NCI-H1930 (cell line): ENCODE measurements at places on chromosomes 7 and 10.

- peak; percentile 9 for DNase-seq
Observed at GRCh38 chr7:134368851-134369544, 52.3 kb upstream of the SLC35B4 start.

GRCh38 chr7:41002741-41003610 is 699.9 kb downstream of the INHBA start:
- peak; percentile 39 for DNase-seq

DNA sequence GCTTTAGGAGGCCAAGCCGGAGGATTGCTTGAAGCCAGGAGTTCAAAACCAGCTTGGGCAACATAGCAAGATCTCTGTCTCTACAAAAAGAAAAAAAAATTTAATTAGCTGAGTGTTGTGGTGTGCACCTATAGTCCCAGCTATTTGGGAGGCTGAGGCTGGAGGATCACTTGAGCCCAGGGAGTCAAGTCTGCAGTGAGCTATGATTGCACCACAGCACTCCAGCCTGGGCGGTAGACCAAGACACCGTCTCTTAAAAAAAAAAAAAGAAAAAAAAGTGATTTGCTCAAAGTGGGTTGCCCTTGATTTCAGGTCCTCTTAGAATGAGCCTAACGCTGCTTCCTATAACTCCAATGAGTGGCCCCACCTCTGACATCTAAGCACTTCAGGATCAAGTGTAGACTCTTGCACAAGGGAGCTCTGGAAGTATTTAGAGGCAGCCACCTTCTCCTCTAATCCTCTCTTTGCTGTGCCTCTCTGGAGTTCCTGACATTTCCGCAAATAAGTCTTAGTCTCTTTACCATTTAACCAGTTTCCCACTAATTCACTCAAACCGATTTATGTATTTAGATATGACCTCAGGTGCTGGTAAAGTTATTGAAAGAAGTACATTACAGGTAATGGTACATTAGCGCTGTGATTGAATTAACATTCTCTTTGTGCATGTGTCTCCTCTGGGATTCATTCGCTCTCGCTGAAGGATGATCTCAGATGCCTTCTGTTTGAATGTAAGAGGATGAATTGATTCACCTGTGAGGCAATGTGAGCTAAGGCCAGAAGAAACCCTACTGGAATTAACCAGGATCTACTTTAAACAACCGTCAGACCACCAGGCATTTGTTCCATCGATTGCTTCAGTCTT is 60.8 kb upstream of the CELF2 start:
- no peak for DNase-seq

DNA sequence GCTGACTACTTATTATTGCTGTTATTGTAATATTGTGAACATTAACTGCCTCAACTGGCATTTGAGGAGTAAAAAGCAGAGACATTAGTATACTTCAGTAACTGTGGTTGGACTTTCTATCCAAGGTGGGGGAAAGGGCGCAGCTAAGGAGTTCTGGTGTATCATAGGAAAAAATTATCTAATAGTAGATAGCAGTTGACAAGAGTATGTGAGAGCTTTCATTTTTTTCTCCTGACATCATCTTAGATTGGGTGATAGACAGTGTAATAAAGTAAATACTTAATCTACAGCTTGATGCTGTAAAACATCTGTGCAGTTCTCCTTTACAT is 68.9 kb downstream of the PHTF2 start:
- no peak for DNase-seq

DNA sequence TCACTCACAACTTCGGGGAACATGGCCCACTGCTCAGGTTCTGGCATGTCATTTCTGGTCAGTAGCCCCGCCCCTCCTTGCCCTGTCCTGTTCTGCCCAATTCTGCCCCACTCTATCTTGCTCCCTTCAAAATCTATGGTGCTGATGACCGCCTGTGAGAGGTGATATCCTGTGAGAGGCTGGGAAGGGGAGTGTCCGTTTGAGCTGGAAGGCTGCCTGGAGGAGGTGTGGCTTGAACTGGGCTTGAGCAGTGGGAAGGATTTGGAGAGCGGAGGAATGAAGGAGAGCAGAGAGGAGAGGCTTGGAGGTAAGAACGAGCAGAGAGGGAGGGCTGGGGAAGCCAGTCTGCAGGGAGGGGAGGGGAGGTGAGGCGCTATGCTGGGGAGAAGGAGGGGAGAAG is 145.3 kb downstream of the RPS24 start:
- DNase-seq = no peak

GRCh38 chr10:75828413-75828812 is 397.0 kb downstream of the LRMDA start:
- no peak for DNase-seq

DNA sequence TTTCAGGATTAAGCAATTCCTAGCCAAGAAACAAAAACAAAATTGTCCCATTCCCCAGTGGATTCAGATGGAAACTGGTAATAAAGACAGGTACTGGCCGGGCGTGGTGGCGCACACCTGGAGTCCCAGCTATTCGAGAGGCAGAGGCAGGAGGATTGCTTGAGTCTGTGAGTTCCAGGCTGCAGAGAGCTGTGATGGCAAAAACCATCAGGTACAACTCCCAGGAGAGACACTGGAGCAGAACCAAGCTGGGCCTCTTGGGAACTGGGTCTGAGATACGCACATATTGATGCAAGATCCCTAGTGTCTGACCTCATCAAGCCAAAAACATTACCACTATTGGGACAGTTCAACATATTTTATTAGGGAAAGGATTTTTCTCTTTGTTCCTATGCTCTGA is 84.0 kb upstream of the ANLN start:
- no peak for DNase-seq

DNA sequence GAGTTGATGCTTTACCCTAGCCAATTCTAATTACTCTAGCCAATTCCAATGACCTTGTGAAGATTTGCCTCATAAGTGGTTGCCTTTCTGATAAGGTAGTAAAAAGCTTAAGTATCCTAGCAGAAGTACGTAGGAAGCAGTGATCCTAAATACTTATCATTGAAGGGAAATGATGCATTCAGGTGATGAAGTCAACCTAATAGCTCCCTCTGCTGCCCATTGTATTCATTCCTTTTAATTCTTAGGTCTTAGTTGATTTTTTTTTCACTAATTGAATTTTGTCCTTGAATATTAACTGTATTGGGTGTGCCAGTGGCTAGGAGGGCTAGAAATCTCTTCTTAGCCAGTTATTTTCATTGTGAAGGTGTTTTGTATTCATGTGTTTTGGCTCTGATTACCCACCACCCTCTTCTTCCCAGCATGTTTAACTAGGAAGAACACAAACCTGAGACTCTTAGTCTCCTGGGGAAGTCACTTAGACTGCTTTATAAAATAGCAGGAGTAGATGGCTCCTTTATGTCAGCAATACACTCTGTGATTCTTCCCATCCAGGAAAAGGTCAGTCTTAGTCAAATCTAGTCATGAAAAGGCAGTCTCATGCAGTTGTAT is 46.3 kb downstream of the PLEKHA8 start:
- DNase-seq = peak; percentile 19

- no peak for DNase-seq
Observed at GRCh38 chr7:19561121-19561805, 147.6 kb downstream of the POLR1F start.

GRCh38 chr10:125039354-125039769 is 97.4 kb downstream of the ZRANB1 start:
- DNase-seq = no peak

DNA sequence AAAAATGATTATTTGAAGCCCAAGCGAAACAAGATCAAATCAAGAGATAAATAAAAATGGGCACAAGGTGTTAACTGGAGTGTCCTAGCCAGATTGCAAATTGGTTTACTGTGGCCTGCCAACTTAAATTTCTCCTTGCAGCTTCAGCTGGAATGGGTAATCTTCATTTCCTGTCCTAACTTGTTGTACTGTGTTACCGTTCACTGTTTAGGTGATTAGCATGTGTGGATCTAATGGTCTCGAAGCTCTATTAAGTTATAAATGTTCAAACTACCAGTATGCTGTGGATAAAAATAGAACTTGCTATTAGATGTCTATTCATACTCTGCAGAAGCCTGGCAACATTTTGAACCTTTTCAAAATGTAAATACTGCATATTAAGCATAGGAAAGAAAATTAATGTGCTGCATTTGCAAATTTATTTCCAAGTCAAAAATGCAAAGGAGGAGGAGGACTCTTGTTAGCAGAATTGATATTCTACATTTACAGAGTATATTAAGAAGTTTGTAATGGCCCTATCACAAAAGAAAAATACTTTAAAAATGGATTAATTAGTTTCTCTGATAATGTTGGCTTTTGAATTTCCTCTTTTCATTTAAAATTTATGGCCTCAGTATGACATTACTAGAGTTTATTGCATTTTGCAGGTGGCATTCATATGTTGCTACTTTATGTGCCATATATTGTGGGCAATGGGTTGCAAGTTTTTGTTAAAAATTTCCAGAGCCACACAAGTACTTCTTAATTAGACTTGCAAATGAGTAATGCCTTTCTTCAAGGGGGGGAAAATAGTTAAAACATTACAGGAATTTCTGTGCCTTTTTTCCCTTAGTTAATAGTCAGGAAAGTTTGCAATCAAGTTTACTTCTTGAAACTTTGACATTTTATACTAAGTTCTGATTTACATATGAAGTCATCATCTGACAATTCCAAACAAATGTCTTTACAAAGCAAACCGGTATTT is 92.1 kb downstream of the CABCOCO1 start:
- no peak for DNase-seq

DNA sequence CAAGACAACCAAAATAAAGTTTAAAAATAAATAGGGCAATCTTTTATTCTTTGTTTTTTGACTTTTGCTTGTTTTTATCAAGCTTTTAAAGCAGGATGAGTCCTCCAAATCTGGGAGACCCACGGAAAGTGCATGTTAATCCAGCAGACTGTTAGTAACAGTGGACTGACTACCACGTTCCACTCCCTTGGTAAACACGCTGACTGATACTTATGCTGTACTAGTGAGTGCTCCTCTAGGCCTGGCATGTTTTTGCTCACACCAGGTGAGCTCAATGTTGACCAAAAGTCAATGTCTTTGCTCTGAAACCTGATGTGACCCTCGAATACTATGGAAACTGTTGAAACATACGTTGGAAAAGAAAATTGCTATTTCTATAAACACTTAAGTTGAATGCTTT is 88.4 kb downstream of the KIAA1549 start:
- no peak for DNase-seq

- DNase-seq = no peak
Observed at GRCh38 chr10:64468219-64468618, 947.0 kb downstream of the REEP3 start.

DNA sequence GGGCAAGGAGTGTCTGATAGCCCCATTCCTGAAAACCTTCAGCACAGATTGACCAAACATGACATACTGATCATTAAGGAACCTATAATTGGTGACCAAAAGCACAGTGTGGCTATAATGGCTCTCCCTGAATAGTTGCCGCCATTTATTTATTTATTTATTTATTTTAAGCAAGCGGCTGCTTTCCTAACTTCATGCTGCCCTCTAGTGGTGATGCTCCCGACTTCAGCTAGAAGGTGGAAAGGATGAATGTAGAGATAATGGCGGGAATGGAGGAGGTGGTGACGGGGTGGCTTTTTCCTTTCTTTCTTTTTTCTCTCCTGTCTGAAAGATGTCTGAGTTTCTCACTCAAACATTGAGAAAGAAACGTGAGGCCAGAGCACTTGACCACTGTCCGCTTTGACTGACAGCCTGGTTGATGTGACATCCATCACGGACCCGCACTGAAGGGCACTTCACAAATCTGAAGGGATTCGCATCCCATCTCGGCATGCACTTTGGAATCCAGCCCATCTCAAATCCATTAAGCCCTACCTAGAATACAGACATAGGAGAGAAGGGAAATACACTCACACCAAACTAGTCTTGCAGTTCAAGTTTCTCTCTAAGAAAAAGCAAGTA is 1090.1 kb downstream of the KCNMA1 start:
- DNase-seq = peak; percentile 56

- no peak for DNase-seq
Observed at GRCh38 chr7:24510759-24511158, 62.5 kb upstream of the PALS2 start.

DNA sequence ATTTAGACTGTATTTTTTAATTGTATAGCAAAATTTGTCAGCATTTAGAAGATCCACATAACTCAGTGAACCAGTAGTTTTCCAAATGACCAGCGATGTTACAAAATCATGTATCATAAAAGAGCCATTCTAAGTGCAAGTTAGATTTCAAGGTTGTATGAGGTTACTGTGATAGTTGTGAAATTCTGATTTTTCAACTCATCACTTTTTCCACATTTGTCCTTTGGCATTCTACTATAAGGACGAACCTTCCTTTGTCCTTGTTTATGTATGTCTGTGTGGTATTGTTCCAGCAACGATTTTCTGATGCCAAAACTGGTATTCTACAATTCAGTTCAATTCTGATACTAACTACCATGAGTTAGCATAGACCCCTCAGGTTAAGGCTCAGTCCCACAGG is 64.2 kb downstream of the TAX1BP1 start:
- DNase-seq = no peak

DNA sequence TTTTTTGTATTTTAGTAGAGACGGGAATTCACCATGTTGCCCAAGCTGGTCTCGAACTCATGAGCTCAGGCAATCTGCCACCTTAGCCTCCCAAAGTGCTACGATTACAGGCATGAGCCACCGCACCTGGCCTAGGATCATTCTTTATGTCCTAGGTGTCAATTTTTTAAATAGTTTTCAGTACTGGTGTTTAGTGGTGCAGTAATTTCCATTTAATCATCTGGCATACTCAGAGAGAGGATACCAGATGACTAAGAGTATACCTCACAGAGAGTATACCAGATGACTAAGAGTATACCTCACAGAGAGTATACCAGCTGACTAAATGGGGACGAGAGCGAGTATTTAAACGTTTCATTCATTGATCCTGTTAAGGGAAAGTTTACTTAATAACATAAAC is 37.3 kb upstream of the TMEM248 start:
- DNase-seq = no peak

DNA sequence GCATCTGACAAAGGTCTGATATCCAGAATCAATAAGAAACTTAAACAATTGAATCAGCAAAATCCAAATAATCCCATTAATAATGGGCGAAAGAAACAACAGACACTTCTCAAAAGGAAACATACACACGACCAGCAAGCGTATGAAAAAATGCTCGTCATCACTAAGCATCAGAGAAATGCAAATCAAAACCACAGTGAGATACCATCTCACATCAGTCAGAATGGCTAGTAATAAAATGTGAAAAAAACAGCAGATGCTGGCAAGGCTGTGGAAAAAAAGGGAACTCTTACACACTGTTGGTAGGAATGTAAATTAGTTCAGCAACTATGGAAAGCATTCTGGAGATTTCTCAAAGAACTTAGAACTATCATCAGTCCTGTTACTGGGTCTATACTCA is 496.7 kb downstream of the SH2D4B start:
- DNase-seq = no peak

DNA sequence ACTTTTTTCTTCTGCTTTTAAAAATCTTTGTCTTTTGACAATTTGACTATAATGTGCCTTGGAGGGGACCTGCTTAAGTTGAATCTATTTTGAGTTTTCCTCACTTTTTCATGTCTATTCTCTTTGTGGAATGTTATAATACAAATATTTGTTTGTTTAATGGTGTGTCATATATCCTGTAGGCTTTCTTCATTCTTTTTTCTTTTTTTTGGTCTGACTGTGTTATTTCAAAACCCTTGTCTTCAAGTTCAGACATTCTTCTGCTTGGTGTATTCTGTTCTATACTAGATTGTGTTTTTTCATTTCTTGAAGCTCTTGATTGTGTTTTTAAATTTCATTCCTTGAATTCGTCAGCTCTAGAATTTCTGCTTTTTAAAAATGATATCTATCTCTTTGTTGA is 228.2 kb downstream of the STK31 start:
- DNase-seq = no peak

- no peak for DNase-seq
Observed at GRCh38 chr7:11228515-11228914, 254.8 kb downstream of the PHF14 start.
